GM12864 (cell line): ENCODE measurements at places on chromosomes 3 and 15.

GRCh38 chr15:80578871-80579270 lies 116.2 kb upstream of the ABHD17C start:
- DNase-seq, result no peak

DNA sequence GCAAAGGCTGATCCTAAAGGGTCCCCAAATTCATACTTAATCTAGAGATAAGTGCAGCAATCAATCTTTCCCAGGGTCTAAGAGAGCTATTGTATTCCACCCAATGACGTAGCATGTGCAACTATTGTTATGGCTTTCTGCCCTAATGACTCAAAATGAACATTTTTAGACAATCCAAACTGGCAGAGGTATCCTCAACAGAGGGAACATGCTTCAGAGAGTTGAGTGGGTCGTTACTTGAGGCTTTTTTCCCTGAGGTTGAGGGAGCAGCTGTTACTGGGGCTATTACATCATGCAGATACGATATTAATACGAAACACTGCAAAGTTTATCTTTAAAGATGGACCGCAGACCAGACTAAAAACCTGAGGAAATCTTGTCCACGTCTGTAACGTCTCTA lies 278.3 kb upstream of the WNT5A start:
- no peak for DNase-seq

GRCh38 chr3:27360113-27361078 lies 8.8 kb downstream of the NEK10 start:
- no peak for DNase-seq

- no peak for DNase-seq
Measured at GRCh38 chr15:60124460-60125070, 120.5 kb downstream of the FOXB1 start.

DNA sequence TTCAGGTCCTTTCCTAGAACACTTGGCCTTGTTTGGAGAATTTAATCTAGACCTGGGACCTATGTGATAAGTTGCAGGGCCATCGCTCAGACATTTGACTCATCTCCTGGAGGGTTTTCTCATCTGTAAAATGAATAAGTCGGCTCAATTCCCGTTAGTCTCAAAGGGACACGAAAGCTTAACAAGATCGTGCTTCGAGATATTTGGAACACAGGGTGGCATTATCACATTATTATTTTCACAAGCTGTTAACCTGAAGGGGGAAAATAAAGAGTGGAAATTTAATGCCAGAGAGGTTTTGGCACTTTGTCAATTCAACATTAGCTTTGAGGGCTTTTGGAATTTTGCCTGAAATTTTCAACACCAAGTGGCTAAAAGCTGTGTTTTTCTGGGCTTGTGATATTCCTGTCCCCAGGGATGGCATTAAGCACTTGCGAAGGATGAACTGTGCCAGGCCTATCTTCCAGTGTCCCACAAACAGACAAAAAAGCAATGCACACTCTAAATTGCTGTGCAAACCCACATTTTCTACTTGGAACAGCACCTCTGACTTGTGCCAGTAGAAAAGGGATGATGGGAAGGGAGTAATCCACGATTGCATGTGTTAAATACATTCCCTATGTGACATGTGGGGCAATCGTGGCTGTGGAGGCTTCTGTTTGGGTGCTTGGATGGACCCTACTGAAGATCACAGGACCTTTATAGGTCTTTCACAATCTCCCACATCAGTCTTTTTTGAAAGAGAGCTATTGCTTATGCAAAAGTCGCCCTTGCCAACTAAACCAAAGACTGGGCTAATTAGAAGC lies 478.7 kb downstream of the MFSD1 start:
- no peak for DNase-seq

GRCh38 chr15:66144978-66145725 lies 108.4 kb downstream of the MEGF11 start:
- DNase-seq, result no peak

DNA sequence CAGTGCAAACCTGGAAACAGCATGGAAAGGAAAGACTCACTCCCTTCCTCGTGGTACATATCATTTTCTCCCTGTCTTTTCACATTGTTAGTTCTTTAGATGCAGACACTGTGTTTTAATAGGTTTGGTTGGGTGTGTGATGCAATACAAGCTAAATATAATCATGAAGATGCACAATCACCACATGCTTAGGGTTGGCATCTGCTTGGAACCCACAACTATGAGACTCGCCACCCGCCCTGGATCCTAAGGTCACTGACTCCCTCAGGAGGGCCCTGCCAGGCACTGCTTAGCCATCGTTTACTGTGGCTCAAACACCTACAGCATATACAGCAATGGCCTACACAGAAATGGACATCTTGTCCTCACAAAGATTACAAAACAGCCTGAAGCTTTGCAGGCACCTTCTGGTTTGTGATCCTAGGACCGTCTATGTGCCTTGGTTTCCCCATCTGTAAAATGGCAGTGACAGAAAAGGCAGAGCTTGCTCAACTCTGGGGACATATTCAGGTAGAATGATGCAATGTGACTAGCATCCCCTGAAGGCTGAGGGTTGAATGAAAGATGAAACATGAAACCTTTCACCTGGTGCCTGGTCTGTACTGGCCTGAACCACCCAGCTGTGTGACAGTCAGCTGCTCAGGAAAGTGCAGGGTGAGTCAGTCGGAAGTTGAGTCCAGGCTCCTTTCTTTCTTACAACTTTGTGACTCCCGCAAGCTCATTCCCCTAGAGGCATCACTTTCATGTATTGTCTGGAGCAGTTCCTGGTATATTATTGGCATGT lies 123.6 kb upstream of the PFN2 start:
- no peak for DNase-seq

GRCh38 chr3:137641879-137642704 lies 122.0 kb upstream of the SOX14 start:
- DNase-seq, result no peak

- peak; percentile 39 for DNase-seq
Measured at GRCh38 chr15:80455668-80456442, 51.7 kb downstream of the ARNT2 start.

DNA sequence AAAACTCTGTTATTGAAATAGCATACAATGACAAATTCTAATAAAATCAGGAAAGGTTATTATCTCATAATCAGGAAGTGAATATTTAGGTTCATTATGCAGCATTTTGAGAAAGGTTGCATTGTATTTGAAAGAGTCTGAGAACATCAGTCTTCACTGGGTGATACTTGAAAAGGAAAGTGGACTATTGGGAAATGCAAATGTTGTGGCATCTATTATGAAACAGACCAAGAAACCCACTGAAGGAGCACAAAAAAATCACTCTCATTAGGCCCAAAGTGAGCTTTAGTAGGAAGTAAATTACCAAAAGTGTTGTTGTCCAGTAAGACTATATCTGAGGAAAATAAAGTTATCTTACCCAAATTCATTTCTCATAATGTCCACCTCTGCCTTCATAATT lies 90.8 kb downstream of the ZPLD1 start:
- DNase-seq, result no peak

DNA sequence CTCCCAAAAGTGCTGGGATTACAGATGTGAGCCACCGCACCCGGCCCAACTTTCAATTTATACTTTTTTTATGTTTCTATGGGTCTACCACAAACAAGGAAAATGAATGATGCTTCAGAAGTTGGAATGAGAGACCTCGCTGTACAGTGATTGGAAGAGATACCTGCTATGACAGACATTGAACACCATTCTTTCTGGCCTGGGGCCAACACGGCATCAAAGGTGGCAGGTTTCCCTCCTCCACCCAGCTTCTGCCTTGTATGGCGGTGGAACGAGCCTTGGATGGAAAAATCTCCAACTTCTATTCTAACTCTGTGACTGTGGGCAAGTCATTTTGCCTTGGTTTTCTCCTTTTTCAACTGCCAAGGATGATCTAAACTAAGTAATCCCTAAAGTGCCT lies 117.8 kb upstream of the FAM174B start:
- no peak for DNase-seq

GRCh38 chr3:4974154-4974553 lies 5.1 kb upstream of the BHLHE40 start:
- no peak for DNase-seq

GRCh38 chr3:184341925-184342324 lies 4.5 kb downstream of the FAM131A start:
- no peak for DNase-seq

- no peak for DNase-seq
Measured at GRCh38 chr15:29952225-29952624, 130.0 kb upstream of the TJP1 start.

GRCh38 chr15:83066034-83066733 lies 868 bp downstream of the BTBD1 start:
- no peak for DNase-seq

DNA sequence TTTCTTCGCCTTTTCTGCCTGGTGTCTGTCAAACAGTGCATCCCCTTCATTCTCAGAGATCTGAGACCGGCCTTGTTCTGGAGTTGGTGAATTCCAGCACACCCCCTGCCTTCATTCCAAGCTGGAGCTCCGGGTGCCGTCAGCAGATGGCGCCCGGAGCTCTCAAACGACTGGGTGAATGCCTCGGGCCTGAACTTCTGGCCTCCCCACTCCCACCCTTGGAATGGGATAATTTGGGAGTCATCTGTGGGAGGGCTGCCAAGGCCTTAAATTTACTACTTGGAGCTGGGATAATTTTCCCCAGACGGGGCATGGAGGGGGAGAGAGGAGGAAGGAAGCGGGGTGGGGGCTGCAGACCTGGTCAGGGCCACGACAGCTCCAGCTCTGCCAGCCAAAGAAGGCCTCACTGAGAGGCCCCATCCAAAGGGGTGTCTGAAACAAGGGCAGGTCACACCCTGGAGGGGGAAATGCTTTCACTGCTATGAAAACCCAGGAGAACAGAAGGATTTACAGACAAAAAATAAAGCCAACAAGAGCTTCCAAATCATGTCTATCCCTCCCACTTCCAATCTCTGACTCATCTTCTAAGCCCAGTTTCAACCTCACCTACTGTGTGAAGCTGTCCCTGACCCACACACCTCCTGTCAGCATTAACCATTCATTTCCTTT lies 187.9 kb downstream of the OPA1 start:
- DNase-seq, result no peak

DNA sequence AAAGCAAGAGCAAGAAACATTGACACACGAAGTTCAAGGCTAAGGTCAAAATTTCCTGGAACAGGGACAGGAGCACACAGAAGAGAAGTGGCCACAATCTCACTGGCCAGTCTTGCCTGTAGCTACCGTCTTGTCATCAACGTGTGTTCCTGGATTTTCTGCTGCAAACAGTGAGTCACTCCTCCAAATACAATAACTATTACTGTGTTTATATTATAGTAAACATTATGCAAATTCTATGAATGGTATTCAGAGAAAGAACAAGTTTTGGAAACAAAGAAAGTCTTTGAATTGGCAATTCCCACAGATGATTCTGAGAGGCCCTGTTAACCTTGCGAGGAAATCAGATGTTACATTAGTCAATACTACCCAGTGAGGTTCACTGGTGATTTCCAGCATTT lies 220.5 kb downstream of the FAM43A start:
- DNase-seq, result no peak

- no peak for DNase-seq
Measured at GRCh38 chr3:13857702-13858380, 22.0 kb downstream of the WNT7A start.

DNA sequence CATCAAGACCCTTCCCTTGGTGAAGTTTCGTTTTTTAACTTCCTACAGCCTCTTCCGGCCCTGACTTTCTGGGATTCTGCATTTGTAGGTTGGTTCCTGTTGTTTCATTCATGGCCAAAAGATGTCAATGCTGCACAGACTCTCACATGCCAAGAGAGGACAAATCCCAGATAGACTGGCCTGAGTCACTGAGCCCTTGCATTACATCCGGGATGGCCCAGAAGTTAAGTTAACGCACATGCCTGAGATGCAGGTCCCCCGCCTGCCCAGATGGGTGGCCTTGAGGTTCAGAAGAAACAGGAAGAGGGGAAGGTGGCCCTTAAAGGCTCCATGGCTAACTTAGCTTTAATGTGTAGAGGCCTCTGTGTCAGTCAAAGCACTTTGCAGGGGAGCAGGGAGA lies 51.6 kb upstream of the SRGAP3 start:
- no peak for DNase-seq
